ENCODE measurements at places on chromosomes 1 and 21.

DNA sequence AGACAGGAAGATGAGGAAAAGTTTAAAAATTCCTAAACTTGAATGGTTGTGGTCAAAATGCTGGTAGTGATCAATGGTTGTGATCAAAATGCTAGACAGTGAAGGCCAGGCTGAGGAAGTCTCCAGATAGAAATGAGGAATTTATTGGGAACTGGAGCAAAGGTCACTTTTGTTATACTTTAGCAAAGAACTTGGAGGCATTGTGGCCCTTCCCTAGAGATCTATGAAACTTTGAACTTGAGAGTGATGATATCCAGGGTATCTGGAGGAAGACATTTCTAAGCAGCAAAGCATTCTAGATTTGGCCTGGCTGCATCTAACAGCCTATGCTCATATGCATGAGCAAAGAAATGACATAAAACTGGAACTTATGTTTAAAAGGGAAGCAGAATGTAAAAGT lies 35.5 kb upstream of the RABGAP1L start:
- DNase-seq, result no peak

DNA sequence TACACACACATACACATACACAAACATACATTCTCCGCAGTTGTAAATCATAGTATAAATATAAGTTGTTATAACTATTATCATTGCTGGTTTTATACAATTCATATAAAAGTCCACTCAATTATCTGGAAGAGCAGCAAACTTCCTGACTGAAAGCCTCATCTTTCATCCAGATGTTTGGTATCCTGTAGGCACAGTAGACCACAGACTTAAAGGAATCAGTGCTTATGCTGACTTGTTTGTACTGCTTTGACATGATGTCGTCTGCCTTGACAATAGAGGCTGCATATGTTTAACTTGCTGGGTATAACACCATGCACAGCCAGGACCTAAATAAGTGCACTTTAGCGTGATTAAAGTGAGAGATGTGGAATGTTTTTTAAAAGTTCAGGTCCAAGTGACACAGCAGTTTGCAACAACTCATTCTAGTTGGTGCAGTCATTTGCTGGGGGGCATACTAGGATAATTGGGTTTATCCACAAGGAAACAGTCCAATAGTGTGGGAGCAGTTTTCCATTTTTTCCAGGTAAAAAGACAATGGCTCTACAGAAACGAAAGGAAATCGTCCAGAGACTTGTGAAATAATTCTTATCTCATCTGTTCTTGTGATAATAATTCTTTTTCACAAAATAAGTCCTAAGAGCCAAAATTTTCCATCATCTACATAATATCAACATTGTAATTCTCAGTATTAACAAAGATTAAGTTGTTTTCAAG lies 110.3 kb upstream of the TSPAN2 start:
- no peak for DNase-seq

- no peak for DNase-seq
Observed at GRCh38 chr1:19814244-19814661, 830 bp downstream of the RNF186 start.

GRCh38 chr1:199041173-199041914 lies 402.5 kb downstream of the PTPRC start:
- no peak for DNase-seq

DNA sequence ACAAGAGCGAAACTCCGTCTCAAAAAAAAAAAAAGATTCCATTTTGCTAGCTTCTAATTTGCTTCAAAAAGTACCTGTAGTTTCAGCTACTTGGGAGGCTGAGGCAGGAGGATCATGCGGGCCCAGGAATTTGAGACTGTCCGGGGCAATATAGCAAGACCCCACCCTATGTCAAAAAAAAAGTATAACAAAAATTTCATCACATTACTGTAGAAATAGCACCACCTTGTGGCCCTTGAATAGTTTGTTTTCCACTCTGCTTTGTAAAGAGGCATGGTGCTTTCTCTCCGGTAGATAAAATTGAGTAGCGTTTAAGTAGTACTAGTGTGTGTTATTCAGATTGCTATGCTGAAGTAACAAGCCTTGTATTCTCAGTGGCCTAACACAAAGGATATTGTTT lies 18.2 kb upstream of the MSTO1 start:
- DNase-seq, result no peak

DNA sequence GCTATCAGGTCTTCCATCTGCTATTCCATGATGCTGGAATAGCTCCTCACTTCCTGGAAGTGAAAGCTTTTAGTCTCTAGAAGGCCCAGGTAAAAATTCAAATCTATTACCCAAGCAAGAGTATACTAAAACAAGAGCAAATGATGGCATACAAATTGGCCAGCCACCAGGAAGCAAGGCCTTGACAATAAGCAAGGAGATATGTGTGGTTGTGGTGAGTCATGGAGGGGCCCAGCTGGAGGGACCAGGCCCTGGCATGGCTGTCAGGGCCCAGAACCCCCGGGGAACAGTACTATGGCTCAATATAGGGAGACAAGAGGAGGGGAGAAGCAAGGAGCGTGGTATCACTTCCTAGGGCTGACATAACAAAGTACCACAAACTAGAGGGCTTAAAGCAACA lies 358.7 kb downstream of the RRAGC start:
- DNase-seq, result no peak

DNA sequence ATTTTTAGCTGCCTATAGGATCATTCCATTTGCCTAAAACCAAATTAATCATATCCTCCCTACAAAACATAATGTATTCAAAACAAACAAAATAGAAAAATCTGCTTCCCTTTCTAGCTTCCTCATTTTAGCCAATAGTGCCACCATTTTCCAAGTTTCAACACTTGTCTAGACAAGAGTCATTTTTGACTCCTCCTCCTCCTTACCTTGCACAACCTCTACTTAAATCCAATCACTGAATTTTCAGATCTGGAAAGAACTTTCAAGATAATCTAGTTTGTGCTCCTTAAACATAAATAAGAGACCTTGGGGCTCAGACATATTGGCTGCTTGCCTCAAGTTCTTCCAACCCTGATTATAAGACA lies 7.4 kb downstream of the STX6 start:
- no peak for DNase-seq

- no peak for DNase-seq
Observed at GRCh38 chr1:164773102-164773501, 214.1 kb downstream of the PBX1 start.

All from WTC11 (cell line).